ENCODE measurements at places on chromosomes 7 and 10.

DNA sequence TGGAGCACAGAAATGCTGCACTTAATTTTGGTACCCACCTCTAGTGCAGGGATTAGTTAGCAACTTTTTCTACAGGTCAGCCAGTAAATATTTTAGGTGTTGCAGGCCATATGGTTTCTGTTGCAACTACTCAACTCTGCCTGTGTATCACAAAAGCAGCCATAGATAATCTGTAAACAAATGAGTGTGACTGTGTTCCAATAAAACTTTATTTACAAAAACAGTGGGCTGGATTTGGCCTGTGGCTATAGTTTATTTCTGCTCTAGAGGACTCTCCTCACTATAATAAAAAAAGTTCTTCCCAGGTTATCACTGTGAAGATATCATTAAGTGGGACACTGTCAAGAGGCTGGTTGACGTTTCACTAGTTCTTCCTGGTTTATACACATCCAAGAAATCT lies 65.8 kb downstream of the DNAJC12 start:
- no peak for DNase-seq

DNA sequence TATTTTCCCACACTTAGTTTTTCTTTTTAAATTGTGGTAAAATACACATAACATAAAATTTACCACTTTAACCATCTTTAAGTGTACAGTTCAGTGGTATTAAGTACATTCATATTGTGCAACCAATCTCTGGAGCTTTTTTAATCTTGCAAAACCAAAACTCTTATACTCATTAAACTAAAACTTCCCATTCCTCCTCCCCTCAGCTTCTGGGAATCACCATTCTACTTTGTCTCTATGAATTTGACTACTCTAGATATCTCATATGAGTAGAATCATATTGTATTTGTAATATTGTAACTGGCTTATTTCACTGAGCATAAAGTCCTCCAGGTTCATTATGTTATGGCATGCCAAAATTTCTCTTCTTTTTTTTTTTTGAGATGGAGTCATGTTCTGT lies 86.4 kb upstream of the JAZF1 start:
- no peak for DNase-seq

- DNase-seq, result peak; percentile 27
Observed at GRCh38 chr7:106041140-106041717, 70.9 kb downstream of the SYPL1 start.

DNA sequence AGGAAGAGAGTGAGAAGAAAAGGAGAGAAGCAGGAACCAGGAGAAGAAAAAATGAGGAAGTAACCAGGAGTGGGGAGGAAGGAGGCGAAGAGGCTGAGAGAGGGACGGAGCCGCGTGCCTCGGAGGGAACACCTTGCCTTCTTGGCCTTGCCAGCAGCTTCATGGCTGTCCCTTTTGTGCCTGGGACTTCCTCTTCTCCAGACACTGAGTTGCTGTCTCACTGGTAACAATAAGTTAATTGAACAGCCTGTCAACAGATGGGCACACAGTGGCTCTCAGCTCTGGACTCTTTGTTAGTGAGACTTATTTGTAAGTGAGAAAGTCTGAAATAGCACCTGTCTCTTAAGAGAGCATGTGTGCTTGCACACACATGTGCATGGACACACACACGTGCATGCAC lies 83.2 kb downstream of the GATA3 start:
- DNase-seq, result no peak

DNA sequence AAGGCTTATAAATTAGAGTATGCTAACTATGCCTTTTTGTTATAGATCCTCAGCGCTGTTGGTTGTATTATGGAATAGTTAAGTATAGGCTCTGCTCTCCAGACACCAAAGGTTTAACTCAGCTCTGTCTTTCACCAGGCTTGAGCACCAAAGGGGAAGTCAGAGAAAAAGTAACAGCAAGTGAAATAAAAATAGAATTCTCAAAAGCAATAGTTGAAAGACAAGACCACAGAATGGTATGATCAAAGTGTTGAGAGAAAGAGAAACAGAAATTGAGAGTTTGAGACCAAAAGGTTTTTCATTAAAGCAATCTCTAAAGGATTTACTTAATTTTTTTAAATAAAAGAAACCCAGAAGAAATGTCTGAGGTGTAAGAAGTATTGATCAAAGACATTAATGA lies 529.8 kb upstream of the C7orf33 start:
- no peak for DNase-seq

DNA sequence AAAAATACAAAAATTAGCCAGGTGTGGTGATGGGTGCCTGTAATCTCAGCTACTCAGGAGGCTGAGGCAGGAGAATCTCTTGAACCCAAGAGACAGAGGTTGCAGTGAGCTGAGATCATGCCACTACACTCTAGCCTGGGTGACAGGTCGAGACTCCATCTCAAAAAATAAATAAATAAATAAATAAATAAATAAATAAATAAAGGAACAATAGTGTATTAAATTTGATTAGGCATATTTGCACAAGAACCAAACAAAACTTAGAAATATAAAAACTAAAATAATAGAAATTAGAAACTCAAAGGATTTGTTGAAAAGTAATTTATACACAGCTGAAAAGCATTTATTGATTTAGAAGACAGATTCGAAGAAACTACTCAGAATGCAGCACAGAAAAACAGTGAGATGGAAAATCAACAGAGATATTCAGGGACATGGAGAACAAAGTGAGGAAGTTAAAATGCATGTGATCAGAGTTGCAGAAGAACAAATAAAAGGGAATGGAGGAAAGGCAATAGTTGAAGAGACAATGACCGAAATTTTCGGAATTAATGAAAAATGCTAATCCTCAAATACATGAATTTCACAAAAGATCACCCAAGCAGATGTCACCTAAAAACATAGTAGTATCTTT lies 17.7 kb downstream of the IFIT3 start:
- DNase-seq, result no peak

DNA sequence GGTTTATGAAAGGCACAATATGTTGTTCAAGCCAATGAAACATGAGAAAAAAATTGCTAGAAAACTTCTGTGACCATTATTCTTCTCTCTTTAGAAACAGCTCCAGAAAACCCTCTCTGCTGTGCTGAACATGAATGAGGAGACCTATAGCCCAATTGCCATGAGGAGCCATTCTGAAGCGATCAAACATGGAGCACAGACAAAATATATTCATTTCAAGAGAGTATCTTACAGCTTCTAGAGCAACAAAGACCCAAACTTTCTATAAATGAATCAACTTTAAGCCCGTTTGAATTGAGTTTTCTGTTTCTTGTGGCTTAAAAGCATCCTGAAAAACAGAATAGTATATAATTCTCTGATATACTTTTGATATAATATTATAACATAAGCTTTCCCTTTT lies 83.4 kb upstream of the UCN3 start:
- DNase-seq, result no peak

DNA sequence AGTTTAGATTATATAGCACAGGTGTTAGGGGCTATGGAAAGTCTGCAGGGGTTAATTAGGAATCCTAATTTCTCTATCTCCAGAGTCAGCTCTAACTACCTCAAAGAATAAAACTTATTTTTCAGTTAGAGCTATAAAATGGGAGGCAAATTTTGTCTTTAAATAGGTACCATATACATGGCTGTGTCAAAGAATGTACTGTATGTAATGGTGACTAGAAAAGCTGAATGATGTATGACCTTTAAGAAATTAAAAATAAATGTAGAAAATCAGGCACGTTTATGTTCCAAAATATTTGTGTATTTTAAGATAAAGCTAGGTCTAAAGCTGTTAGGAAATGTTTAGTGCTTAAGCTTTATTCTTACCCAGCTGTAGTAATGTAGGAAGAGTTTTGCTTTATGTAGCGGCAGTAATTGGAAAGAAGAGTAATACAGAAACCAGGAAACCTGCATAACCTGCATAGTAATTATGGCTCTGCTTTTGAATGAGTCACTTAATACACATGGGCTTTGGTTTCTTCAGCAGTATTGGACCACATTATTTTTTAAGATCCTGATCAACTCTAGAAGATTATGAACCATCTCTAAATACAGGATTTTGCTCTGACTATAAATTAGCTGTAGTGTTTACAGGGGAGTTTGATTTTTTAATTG lies 85.0 kb downstream of the KMT2E start:
- no peak for DNase-seq

DNA sequence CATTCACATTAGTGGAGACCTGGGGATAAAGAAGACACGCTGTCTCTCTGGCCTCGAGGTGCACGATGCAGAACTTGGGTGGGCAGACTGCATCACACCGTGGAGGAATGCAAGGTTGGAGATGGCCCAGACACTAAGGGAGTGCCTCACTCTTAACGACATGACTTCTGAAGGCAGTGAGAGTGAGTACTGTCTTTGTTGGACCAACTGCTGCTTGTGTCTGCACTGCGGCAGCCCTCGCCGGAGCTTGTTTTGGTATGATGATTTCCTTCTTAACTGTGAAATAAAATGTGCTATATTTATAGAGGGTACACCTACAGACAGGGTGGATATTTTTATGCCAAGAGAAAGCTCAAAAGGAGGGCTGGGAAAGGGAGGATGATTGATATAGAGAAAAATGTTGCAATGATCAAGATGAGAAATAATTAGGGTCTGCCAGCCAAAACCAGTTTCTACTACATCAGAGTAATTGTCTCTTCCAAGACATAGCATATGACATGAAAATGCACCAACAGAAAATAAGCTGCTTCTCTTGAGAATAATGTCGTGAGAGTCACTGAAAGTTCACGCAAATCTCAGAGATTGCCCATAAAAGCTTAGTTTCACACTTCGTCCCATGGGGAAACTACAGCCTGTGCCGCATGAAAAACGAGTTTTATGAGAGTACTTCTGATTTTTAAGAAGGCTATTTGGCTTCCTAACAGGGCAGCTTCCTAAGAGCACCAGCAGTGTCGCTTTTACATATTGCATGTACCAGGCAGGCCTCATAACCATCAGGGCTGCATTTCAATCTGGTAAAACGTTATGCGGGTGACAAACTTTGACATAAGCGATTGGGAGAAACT lies 127.1 kb downstream of the TAX1BP1 start:
- DNase-seq, result no peak

DNA sequence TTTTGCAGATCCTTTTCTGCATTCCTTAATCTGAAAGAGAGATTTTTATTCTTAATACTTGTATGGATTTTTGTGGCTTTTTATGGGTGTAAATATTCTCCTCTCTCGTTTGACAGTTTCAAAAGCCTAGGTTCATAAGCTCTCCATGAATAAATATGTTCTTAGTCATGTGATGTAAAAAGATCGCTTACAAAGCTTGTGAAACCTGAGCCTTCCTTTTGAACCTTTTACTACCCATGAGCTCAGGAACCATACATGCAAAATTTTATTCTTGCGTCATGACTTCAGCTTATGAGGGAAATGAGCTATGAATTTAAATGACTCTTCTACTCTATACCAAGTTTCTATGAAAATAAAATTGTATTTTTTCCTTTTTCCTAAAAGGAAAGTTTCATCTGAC lies 98.7 kb downstream of the POLL start:
- DNase-seq, result no peak

DNA sequence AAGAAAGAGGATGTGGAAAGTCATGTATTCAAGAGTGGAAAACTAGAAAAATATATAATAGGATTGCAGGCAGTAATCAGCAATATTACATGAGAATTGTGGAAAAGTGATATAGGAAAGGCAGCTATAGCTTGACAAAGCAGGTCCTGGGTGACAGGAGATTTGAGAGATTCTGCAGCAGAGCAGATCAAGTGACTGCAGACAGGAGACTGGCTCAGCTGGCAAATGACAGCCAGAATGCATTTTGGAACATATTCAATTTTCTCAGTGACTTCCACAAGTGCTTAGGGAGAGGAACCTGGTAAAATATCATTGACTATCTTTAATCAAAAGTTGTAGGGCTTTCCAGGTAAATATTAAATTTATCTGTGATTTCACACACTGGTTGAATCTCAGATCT lies 260.5 kb upstream of the CACNA2D1 start:
- no peak for DNase-seq

All from effector memory CD8-positive, alpha-beta T cell (primary cell).